ENCODE measurements at places on chromosomes 12 and 14. TPM values are rescaled to one million over a fixed set of nuclear protein-coding genes. Genes with fewer than 3 reads are reported as not detected.

- DNase-seq, result no peak
Observed at GRCh38 chr12:121026274-121027045, 10.2 kb upstream of the C12orf43 start.

GRCh38 chr14:73714656-73715081 is 485 bp upstream of the PNMA1 start:
- DNase-seq, result no peak

- DNase-seq, result no peak
Observed at GRCh38 chr14:24335461-24336171, 745 bp upstream of the ADCY4 start.

Gene NRXN3
- not detected for total RNA-seq

DNA sequence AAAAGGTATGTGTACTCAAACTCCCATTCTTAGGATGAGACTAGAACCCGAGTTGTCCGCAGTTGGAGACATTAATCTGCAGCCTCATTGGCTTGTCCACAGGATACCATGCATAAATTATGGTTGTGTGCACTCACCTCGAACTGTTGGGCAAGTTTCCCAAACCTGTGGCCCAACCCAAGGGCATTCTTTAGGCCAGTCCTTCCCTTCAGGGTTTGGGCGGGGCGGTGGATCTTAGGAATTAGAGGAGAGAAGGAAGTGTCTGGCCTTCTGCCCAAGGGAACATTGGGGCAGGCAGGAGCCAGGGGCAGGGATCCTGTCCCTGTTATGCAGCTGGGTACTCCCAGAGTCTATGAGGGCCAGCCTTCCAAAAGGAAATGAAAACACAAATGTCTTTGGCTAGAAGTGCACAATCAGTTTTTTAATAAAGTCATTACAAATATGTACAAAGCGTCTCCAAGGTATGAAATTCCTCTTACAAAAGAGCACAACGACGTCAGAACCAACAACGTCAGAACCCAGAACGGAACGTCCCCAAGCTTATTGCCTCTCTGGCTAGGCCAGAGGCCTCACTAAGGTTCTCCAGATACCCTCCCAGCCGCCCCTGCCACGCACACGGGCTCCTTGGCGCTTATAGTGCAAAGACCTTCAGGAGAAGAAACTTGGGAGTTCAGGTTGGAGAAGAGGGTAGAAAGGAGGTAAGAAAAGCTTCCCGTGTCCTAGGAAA is 25.3 kb downstream of the HRK start:
- no peak for DNase-seq

- DNase-seq, result no peak
Observed at GRCh38 chr14:95309261-95310051, 10.3 kb downstream of the CLMN start.

DNA sequence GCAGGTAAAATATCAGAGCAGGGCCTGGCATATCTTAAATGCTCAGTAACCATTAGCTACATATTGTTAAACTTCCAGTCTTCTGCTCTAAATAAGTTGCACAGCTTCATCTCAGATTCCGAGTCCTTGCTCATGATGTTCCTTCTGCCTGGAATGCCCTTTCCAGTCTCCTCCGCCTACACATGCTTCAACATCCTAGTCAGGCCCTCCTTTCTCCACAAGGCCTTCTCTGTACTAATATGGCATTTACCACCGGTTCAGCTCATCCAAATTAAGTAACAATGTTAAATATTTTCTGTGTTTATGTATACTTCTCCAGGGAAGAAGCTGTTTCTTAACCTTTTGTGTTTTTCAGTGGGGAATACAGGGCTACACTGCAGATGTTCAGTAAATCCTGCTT is 8.5 kb downstream of the DHH start:
- DNase-seq, result no peak

Gene PTPN6
- total RNA-seq, result 609 TPM

Gene GDF3
- total RNA-seq, result not detected

DNA sequence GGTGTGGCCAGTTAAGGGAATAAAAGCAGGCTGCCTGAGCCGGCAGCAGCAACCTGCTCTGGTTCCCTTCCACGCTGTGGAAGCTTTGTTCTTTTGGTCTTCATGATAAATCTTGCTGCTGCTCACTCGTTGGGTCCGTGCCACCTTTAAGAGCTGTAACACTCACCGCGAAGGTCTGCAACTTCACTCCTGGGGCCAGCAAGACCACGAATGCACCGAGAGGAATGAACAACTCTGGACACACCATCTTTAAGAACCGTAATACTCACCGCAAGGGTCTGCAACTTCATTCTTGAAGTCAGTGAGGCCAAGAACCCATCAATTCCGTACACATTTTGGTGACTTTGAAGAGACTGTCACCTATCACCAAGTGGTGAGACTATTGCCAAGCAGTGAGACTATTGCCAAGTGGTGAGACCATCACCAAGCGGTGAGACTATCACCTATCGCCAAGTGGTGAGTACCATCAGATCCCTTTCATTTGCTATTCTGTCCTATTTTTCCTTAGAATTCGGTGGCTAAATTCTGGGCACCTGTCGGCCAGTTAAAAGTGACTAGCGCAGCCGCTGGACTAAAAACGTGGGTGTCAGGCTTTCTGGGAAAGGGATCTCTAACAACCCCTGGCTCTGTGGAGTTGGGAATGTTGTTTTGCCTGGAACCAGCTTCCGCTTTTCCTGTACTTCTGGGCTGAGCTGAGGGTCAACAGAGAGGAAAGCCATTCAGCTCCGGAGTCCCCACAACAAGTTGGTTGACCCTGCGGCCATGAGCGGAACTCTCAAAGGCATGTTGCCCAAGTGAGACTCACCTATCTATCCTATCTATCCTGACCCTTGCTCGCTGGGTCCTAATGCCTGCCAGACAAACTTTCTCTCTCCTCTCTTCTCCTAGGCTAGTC is at the start of gene DHRS2:
TSS of gene DHRS2 (plus strand) at position 48 of the 895 bp plus-strand sequence. CDS start 2,501 bp downstream, outside the sequence.
- no peak for DNase-seq

Gene PAH
- not detected for total RNA-seq

DNA sequence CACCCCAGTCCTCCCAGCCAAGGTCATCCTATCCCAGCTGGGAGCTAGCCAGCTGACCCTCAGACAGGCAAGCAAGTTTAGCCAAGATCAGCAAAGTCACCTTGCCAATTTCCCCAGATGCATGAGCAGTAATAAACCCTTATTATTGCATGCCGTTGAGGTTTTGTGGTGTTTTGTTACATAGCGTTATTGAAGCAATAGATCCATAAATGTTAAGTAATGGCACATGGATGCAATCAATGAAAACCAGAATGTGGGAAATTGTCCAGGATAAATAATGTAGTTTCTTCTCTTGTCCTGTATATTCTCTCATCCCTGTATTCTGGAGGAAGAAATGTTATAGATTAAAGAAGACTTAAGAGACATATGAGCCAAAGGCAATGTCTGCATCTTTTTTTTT is 18.0 kb upstream of the TMEM260 start:
- no peak for DNase-seq

Gene FRMD6
- total RNA-seq, result 6.5 TPM

GRCh38 chr12:58942345-58942744 is 22.0 kb upstream of the LRIG3 start:
- no peak for DNase-seq

GRCh38 chr14:76963372-76963771 is 65.1 kb downstream of the IRF2BPL start:
- no peak for DNase-seq

DNA sequence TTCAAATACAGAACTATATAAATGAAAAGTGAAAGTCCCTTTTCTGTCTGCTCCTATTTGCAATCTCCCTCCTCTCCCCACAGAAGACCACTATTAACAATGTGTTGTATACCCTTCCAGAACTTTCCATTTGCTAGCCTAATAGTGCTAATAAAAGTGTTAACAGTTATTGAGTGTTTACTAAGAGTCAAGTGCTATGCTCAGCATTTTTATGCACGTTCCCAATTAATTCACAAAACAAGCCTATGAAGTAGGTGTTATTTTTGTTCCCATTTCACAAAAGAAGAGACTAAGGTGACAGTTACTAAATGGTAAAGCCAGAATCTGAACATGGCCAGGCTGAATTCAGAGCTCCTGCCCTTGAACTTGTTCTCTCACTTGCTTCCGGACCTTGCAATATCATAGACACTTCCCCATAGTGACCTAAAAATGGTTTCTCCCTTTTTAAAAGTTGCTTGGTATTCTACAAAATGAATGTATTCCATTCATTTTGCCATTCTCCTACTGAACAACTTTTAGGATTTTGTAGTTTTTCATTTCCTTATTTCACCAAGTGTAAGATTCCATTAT is 1.6 kb upstream of the PRKAB1 start:
- DNase-seq, result no peak

DNA sequence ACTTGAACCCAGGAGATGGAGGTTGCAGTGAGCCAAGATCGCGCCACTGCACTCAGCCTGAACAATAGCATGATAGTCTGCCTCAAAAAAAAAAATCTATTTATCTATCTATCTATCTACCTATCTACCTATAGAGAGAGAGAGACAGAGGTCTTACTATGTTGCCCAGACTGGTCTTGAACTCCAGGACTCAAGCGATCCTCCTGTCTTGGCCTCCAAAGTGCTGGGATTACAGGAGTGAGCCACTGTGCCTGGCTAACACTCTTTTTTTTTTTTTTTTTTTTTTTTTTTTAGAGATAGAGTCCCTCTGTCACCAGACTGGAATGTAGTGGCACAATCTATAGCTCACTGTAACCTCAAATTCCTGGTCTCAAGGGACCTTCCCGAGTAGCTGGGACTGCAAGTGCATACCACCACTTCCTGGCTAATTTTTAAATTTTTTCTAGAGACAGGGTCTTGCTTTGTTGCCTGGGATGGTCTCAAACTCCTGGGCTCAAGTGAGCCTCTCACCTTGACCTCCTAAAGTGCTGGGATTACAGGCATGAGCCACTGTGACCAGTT is 1.9 kb downstream of the FAM186A start:
- DNase-seq, result no peak

- no peak for DNase-seq
Observed at GRCh38 chr14:29782041-29782440, 145.6 kb downstream of the PRKD1 start.

Gene SNRNP35
- total RNA-seq, result 20.9 TPM

- no peak for DNase-seq
Observed at GRCh38 chr12:3743803-3744202, 9.1 kb downstream of the CRACR2A start.

Gene SERPINA3
- total RNA-seq, result not detected

Gene NFE2
- 0.20 TPM for total RNA-seq

- DNase-seq, result no peak
Observed at GRCh38 chr14:72479461-72479931, 414.4 kb downstream of the DPF3 start.

Gene HDAC7
- 285 TPM for total RNA-seq

GRCh38 chr12:132554845-132555630 is 55.3 kb downstream of the LRCOL1 start:
- DNase-seq, result no peak

- no peak for DNase-seq
Observed at GRCh38 chr14:20417250-20418186, 4.2 kb upstream of the TEP1 start.

DNA sequence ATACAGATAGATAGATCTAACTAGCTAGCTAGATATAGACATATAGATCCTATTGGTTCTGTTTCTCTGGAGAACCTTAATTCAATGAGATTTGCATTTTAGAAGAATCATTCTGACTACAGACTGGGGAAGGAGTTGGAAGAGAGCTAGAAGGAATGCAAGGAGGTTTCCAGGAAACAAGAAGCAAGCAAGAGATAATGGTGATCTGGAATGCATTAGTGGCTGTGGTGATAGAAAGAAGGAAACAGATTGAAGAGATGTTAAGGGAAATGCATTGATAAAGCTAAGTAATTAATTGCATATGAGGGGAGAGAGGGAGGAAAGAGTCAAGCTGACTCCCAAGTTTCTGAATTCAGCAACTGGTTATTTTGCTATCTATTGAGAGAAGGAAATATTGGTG is 42.7 kb downstream of the DBX2 start:
- DNase-seq, result no peak

Gene MYRFL
- total RNA-seq, result not detected

DNA sequence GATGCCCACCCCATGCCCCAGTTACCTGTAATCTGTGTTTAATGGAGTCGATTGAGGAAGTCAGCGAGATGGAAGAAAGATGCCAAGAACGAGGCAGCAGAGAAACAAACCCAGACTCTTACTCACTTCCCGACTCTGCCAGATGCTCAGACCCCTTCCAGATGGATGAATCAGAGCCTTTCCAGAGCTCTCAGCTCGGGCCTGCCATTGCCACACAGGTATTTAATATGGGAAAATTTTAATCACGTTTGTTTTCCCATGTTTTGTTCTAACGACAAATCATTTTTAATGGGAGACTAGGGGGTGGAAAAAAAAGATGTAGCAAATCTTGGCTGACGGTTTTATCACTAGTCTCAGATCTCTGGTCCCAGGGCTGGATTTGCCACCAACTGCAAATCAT is 72.5 kb upstream of the SRRM4 start:
- DNase-seq, result no peak

Gene PPHLN1
- total RNA-seq, result 91.0 TPM
